Activated T-helper 1 cell treated with Interleukin-2 at 50 U/mL for 16 hours (primary cell): ENCODE measurements at places on chromosomes 5 and 9.

- no peak for DNase-seq
Measured at GRCh38 chr5:44951371-44951770, 142.6 kb downstream of the MRPS30 start.

- no peak for DNase-seq
Measured at GRCh38 chr9:135087899-135088347, 455 bp downstream of the OLFM1 start.

DNA sequence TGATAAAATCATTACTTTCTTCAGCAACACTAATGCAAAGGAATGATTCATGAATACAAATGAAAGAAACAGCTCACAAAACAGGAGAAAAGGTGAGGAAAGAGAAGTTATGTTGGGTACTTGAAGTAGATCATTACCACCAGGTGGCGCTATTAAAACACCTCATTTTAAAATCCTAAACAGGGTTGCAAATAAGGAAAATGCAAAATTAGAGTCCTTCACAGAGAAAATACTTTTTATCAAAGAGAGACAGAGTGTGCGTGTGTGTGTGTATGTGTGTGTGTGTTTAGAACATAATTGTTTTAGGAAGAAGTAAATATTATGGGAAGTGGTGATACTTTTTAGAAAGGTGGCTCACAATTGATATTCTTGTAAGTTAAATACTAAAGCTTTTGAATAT is 49.5 kb upstream of the CD180 start:
- DNase-seq = no peak

- DNase-seq = no peak
Measured at GRCh38 chr9:93874242-93874641, 80.9 kb downstream of the BARX1 start.

GRCh38 chr5:17039170-17039569 is 103.1 kb upstream of the MYO10 start:
- DNase-seq = no peak

DNA sequence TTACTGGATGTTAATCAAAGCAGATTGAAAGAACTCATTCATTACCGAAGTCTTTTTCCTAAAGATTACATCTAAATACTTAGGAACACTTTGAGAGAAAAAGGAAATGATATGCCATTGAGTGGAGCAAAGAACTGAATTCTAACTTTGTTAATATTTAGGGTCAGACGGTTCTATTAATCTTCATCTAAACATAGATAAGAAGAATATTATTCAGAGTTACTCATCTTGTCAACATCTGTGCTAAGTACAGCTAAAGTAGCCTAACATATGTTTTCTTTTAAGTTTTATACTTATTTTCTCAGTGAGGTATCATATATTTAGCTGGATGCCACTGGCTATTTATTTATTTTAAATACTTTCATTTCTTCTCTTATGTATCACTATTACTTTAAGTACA is 1763.7 kb downstream of the EFNA5 start:
- DNase-seq = no peak

GRCh38 chr5:6162175-6162574 is 216.2 kb downstream of the MED10 start:
- no peak for DNase-seq

- no peak for DNase-seq
Measured at GRCh38 chr9:114580609-114581193, 6.9 kb upstream of the ATP6V1G1 start.

- DNase-seq = no peak
Measured at GRCh38 chr5:27242258-27242626, 203.9 kb upstream of the CDH9 start.

GRCh38 chr5:35032356-35032755 is 15.4 kb downstream of the AGXT2 start:
- no peak for DNase-seq

DNA sequence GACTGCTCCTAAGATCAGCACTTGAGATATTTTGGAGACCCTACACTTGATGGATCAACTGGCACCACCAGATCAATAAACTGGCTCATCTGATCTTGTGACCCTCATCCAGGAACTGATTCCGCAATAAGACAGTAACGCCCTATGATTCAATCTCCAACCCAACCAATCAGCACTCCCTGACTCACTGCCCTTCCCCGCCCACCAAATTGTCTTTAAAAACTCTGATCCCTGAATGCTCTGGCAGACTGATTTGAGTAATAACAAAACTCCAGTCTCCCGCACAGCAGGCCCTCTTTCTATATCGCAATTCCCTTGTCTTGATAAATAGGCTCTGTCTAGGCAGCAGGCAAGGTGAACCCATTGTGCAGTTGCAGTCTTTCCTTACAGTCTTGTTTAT is 677.0 kb downstream of the LRRC70 start:
- no peak for DNase-seq

DNA sequence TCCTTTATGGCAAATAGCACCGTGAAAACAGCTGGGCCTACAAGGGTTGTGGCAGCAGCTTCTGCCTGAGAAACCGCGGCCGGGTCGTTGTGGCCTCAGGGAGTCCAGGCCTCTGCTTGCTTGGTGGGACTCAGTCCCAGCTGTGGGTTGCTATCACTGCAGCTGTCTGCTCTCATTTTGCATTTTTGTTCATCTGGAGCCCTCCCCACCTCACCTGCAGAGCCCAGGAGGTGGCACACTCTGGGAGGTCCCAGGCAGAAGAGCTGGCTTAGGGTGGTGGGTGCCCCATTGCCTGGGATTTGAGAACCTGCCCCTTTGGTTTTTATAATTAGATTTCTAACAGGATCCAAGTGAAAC is 138.4 kb downstream of the GADD45G start:
- no peak for DNase-seq

DNA sequence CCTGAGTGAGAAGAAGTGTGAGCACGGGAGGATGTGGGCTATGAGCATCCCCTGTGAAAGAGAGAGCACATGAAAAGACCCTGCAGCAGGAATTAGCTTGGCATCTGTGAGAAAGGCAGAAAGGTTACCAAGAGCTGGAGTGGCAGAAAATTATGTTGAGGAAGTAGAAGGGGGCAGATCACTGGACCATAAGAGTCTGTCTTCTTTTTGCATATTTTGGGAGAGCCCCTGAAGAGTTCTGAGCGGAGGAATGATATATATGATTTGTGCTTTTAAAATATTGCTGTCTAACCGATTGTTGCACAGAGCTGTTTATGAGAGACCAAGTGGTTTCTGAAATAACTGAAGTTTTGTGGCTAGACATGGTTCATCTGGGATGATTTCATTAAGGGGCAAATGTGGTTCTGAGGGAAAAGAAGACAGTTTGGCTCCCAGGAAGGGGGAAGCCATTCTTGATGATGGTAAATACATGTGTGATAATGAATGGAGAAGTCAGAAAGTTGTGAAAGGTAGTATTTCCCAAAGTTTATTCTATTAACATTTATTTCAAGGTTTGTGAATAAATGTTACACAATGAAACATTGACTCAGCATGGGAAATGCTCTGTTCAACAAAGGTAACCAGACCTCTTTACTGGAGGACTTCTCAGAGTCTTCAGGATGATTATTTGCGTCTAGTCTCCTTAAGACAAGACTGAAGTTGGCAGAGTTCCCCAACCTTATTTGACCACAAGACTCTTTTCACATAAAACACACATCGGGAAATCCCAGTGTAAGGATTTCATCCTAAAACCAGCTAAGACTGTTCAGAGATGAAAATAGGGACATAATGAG is 31.5 kb upstream of the ADRB2 start:
- DNase-seq = no peak

DNA sequence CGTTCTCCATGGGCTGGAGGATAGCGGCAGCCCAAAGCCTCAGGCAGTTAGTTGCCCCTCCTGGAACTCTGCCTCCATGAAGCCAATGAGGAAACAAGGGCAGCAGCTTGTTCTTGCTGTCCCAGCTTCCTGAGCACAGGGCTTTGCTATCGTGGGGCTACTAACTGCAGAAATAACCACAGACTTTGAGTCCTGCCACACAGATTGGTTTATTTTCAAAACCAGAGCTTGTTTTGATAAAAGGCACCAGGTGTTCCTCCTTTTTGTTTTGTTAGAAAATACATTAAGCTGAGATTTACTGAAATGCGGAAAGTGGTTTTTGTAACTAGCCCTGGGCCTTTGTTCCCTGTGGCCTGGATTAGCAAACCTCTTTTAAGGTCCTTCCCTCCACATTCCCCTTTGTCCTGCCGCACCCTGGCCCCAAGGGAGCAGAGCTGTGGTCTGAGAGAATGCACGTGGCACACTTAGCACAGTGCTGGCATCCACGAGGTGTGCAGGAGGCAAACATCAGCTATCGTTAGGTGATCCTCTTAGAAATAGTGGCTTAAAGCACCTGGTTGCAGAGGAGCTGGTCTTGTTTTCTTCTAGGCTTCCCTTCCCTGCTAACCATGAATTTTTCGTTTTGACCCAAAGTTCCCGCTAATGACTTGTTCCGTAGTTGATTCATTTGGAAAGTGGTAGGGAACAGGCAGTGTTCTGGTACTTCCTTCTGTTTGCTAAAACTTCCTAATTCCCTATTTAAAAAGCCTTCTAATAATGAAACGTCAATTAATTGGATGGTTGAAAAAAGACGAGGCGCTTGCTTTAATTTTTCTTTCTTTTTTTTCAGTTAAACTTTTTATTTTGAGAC is 21.5 kb downstream of the MVB12B start:
- no peak for DNase-seq

DNA sequence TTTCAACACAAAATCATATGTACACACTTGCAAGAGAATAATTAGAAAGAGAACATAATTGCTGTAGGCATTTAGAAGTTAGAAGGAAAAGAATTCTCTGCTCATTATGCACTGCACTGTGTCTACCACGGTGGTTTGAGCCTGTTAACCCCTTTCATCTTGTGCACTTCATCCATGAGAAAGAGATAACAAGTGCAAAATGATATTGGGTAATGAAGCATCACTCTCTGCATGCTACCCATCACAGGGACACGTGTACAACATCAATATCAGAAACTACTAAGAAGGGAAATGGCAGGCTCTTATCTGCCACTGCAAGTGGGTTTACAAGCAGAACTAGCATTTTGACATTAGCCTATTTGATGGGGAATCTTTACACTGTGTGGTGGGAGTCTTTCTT is 202.6 kb downstream of the CDH12 start:
- DNase-seq = no peak

DNA sequence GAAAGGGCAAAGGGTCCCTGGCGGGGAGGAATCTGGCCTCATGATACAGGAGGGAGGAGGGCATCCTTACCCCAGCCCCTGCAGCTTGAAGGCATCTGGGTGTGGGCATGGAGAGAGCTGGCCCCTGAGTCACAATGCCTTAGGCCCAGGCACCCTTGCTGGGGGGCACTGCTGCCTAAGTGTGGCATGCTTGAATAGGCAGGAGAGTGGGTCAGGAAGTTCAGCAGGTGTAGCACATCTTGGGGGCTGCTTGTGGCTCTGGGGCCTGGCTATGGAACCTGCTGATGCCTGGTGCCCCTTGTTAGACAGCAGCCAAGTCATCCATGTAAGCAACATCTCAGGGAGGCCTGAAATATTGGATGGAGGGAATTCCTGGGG is 63.1 kb downstream of the HSPA4 start:
- DNase-seq = no peak

GRCh38 chr5:33275921-33276627 is 164.7 kb upstream of the TARS1 start:
- no peak for DNase-seq

DNA sequence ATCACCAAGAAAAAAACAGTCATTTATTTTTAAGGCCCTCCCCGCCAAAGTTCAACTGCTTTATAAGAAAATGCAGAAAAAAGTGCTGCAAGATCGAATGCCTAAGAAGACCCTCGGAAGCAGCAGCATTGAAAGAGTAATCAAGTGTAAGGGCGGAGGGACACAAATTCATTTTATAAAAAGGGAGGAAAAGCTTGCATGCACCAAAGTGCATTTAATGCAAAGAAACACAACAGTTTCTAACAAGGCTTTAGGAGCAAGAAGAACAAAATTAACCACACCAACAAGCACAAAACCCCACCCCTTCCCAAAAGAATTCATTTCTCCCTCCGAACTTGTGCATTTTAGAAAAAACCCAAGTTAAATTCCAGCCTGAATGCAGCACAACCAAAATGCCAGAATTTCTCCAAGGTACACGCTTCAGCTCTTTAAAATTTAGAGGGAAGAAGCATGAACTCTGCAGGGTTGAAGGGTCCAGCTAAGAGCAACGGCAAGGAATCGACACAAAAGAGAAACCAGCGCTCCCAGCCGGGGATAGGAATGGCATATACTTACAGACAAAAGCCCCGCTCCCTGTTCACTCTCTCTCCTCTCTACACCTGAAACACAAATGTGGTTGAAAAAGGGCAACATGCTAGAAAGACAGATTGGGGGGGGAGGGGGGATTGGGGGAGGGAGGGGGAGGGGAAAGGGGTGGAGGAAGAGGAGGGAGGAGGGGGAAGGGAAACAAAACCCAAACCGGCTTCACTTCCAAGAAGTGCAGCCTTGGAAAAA is at the start of gene NREP:
Gene NREP (minus strand): TSS at position 614 of the 774 bp plus-strand sequence. CDS start 1,422 bp downstream, outside the sequence.
- DNase-seq = no peak

DNA sequence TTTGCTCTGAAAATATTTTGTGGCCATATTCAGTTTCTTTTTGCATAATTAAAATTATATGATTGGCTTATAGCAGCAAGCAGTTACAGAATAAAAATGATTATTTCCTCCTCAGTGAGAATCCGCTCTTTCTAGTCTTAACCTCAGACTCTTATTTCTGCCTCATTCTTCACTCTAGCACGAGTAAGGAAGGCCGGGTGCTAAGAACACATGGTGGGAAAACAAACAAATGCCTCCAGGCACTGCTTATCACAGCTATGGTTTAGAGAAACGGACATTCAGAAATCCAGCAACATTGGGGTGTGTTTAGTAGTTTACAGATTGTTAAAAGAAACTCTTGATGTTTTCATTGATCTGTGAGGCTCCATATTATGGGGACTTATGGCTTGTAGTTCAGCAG is 168.7 kb downstream of the KDM4C start:
- no peak for DNase-seq

DNA sequence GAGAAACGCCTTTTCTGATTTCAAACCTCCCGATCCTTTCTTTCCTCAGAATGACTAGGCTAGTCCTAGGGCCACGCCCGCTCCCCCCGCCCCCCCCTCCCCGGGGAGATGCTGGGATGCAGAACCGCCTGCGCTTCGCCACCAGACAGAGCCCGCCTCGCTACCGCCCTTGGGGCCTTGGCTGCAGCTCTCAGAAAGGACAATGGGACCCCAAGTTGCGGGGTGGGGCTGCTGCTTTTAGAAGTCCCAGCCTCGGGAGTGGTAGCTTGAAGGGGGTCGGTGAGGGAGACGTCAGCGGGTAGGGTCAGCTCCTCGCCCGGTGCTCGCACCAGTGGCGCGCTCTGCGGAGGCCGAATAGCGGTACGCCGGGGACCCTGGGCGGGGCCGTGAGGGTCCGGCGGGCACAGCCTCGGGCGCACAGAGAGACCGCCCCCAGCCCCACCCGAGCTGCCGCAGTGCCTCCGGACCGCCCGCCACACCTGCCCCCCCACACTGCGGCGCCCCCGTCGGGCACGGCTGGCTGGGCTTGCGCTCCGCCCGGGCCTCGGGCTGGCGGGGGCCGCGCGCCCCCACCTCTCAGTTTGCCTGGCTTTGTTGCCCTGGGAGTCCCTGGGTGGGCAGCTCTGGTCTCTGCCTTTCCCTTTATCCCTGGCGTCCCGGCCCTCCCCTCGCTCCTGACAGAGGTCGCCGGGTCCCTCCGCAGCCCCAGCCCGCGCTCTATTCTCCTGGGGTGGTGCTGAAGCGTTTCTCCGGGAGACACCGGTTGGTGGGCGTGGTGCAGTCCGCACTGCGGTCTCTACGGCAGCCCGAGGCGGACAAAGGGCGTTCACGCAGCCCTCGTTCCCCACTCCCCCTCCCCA is 1.2 kb downstream of the MAP1B start:
- no peak for DNase-seq
